ENCODE measurements at places on chromosomes 11 and 22.

- no peak for DNase-seq
Measured at GRCh38 chr11:23988381-23989006, 508.4 kb upstream of the LUZP2 start.

GRCh38 chr11:35146074-35146521, 7.1 kb downstream of the CD44 start:
- DNase-seq, result no peak

- no peak for DNase-seq
Measured at GRCh38 chr11:34012734-34013133, 38.8 kb upstream of the CAPRIN1 start.

GRCh38 chr22:48536541-48537342, 1290.9 kb downstream of the BRD1 start:
- DNase-seq, result no peak
